Fibroblast of skin of right biceps (primary cell): ENCODE measurements at places on chromosomes 1 and 21.

- no peak for DNase-seq
Observed at GRCh38 chr1:66523562-66523961, 10.4 kb upstream of the SGIP1 start.

- DNase-seq: no peak
Observed at GRCh38 chr1:74057719-74058118, 140.3 kb downstream of the LRRIQ3 start.

GRCh38 chr1:222048094-222048595, 306.3 kb upstream of the DUSP10 start:
- DNase-seq: peak; percentile 92

DNA sequence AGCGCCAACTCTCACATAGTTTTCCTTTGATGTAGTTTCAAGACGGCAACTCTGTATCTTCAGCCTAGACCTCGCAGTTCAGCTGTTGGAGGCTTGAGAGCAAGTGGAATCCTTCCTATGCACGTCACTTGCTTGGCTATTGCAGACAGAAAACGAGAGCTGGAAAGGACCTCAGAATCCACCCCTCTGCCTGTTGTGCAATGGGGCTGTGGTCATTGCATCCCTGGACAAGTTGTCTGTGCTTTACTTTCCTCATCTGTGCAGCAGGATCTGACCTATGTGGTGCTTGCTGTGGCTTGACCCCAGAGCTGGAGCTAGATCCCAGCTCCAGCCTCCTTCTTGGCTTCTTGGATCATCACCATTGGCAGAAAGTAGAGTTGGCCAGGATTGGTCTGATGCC, 50.0 kb upstream of the IGSF21 start:
- DNase-seq: no peak

- DNase-seq: no peak
Observed at GRCh38 chr1:86175756-86176155, 19.2 kb upstream of the COL24A1 start.

DNA sequence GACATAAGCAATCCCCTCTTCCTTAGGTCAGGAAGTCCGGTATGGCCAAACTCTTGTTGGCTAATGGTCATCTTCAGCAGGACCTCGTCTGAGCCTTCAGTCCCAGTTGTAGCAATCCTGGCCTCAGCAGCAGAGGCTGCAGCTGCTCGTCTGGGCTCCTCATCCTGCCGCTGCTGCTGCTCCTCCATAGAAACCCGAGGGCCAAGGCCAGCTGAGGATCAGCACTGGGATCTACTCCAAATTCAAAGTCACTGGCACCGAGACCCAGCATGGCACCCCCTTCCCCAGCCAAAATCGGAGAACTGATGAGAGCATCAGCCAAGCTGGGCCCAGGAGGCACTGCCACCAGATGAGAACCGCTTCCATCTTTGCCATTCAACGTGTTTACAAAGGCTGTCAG, 6.3 kb upstream of the CLDN14 start:
- no peak for DNase-seq

- no peak for DNase-seq
Observed at GRCh38 chr1:160646180-160646579, 664 bp downstream of the SLAMF1 start.

DNA sequence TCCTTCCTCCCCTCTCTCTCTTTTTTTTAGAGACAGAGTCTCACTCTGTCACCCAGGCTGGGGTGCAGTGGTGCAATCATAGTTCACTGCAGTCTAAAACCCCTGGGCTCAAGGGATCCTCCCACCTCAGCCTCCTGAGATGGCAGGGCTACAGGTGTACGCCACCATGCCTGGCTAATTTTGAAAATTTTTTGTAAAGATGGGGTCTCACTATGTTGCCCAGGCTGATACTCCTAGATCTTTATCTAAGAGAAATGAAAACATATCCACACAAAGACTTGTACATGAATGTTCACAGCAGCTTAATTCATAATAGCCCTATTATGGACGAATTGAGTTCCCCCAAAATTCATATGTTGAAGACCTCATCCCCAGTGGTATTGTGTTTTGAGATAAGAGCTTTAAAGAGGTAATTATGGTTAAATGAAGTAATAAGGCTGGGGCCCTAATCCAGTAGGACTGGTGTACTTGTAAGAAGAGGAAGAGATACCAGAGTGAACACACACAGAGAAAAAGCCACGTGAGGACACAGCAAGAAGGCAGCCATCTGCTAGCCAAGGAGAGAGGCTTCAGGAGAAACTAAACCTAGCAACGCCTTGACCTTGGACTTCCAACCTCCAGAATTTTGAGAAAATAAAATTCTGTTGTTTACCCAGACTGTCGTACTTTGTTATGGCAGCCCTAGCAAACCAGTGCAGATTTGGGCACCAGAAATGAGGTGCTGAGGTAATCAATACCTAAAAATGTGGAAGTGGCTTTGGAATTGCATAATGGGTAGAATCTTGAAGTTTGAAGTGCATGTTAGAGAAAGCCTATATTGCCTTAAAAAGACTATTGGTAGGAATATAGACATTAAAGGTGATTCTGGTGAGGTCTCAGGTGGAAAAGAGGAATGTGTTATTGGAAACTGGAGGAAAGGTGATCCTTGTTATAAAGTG, 13.2 kb downstream of the IFNLR1 start:
- no peak for DNase-seq

GRCh38 chr1:53547231-53547790, 88.1 kb downstream of the DMRTB1 start:
- DNase-seq: no peak
